T-cell (primary cell): ENCODE measurements at places on chromosomes 11 and 22. TPM values are rescaled to one million over a fixed set of nuclear protein-coding genes. Genes with fewer than 3 reads are reported as not detected.

GRCh38 chr11:70265341-70265740 is 5.1 kb upstream of the PPFIA1 start:
- no peak overlapping the region for H3K4me3 ChIP-seq
- peaks cover 49% of the 10 kb centered on the region for H3K27me3 ChIP-seq
- no peak for DNase-seq
- no peak overlapping the region for H3K27ac ChIP-seq
- H3K36me3 ChIP-seq, result no peaks in the 10 kb centered on the region

The TLCD5 gene
- total RNA-seq, result not detected

The SOX10 gene
- total RNA-seq, result not detected

GRCh38 chr11:68309621-68310185 is 2.7 kb upstream of the LRP5 start:
- peaks cover 19% of the 10 kb centered on the region for H3K27me3 ChIP-seq
- no peaks in the 10 kb centered on the region for H3K36me3 ChIP-seq
- H3K4me3 ChIP-seq, result no peak overlapping the region
- H3K4me1 ChIP-seq, result peaks cover 13% of the 10 kb centered on the region

DNA sequence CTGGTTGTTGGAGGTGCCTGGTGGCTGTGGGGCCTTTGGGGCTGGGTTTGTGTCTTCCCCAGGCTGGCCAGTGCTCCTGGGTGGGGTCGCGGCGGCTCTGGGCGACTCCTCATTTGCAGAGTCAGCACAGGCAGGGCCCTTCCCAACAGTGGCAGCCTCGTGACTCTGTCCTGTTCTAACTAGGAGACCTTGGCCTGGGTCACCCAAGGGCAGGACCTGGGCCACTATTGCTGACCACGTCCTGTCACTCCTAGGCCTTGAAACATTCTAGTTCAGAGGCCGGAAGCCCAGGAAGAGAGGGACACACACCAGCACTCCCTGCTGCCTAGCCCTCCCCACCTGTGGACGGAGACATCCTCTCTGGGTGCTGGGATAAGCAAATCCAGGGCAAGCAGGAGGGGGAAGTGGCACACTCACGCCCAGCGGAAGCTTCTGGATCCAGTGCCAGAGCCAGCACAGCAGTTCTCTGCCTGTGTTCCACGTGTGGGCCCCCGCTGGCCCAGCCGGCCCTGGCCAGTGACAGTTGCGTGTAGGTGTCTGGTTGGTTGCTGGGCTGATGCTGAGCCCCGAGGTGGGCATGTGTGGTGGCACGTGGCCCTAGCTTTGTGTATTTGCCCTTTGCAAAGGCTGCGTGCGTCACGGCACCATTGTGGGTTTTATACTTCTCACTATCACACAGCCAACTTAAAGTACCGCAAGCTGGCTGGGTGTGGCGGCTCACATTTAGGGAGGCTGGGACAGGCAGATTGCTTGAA is 4.3 kb upstream of the CHID1 start:
- DNase-seq, result no peak
- no peak overlapping the region for H3K27ac ChIP-seq
- no peaks in the 10 kb centered on the region for H3K27me3 ChIP-seq
- no peaks in the 10 kb centered on the region for H3K36me3 ChIP-seq

GRCh38 chr11:92180664-92181251 is 43.9 kb upstream of the FAT3 start:
- no peak overlapping the region for H3K4me3 ChIP-seq
- H3K4me1 ChIP-seq, result no peaks in the 10 kb centered on the region
- H3K27ac ChIP-seq, result no peak overlapping the region

GRCh38 chr22:22773979-22774604 is 113.5 kb upstream of the IGLL5 start:
- H3K4me1 ChIP-seq, result no peaks in the 10 kb centered on the region
- H3K4me3 ChIP-seq, result no peak overlapping the region
- no peaks in the 10 kb centered on the region for H3K27me3 ChIP-seq
- no peak overlapping the region for H3K27ac ChIP-seq

DNA sequence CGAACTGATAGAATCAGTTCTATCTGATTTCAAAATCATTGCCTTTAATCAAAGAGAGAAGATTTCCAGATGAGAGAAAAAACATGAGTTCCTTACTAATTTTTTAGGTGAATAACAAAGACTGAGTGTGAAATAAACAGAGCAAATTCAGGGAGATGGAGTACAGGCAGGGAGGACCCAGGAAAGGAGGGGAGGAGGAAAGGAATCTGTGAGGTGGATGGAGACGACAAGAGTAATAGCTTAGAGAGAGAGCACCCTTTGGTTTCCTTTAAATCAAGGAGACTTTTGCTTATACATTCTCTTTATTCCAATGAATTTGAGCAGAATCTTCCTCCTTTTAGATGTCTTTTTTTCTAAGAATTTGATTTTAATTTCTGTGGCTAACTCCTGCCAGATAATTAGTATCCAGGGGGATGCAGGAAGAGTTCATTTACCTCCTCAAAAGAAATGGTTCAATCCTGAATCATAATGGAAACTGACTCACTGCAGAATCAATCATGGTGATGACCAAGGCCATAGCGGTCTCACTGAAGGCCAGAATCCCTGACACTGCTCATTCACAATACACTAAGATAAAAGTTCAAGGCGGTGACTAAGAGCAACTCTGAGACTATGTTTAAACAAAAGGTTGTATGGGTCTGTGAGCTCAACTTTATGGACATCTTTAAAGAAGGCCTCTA is 234.0 kb upstream of the ZC3H12C start:
- no peaks in the 10 kb centered on the region for H3K27me3 ChIP-seq
- no peaks in the 10 kb centered on the region for H3K36me3 ChIP-seq
- no peak for DNase-seq
- no peaks in the 10 kb centered on the region for H3K4me1 ChIP-seq
- H3K27ac ChIP-seq, result no peak overlapping the region

GRCh38 chr11:128632141-128632791 is 44.9 kb upstream of the ETS1 start:
- H3K4me1 ChIP-seq, result peaks cover 45% of the 10 kb centered on the region
- H3K27me3 ChIP-seq, result peaks cover 5% of the 10 kb centered on the region
- DNase-seq, result peak; percentile 35
- no peaks in the 10 kb centered on the region for H3K36me3 ChIP-seq
- no peak overlapping the region for H3K4me3 ChIP-seq
- no peak overlapping the region for H3K27ac ChIP-seq

The LAYN gene
- total RNA-seq, result 1.0 TPM

The OR5M3 gene
- not detected for total RNA-seq

- no peak overlapping the region for H3K27ac ChIP-seq
- no peak for DNase-seq
- H3K36me3 ChIP-seq, result no peaks in the 10 kb centered on the region
- no peaks in the 10 kb centered on the region for H3K27me3 ChIP-seq
- no peak overlapping the region for H3K4me3 ChIP-seq
Observed at GRCh38 chr11:98940913-98941312, 79.8 kb upstream of the CNTN5 start.

DNA sequence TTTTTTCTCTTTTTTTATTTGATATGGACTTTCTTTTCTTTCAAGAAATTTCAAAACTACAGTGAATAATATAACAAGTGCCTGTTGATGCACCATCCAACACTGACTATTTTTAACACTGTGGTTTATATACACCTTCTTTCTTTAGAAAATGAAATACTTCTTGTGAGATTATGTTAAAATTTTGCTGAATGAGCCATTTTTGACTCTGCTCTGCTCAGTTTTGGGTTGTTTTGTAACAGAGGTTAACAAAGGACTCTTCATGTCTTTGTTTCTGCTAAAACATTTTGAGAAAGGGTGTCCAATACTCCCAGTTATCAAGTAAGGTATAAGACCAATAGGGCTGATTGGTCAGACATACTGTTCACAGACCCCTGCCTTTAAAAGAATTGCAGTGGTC is 44.0 kb upstream of the TENM4 start:
- H3K27ac ChIP-seq, result no peak overlapping the region
- no peak for DNase-seq
- H3K27me3 ChIP-seq, result no peaks in the 10 kb centered on the region

- DNase-seq, result no peak
- peak overlapping the region; percentile 15 for H3K27ac ChIP-seq
- H3K4me1 ChIP-seq, result peaks cover 20% of the 10 kb centered on the region
- H3K36me3 ChIP-seq, result no peaks in the 10 kb centered on the region
Observed at GRCh38 chr11:67345247-67345919, 8.0 kb downstream of the POLD4 start.

DNA sequence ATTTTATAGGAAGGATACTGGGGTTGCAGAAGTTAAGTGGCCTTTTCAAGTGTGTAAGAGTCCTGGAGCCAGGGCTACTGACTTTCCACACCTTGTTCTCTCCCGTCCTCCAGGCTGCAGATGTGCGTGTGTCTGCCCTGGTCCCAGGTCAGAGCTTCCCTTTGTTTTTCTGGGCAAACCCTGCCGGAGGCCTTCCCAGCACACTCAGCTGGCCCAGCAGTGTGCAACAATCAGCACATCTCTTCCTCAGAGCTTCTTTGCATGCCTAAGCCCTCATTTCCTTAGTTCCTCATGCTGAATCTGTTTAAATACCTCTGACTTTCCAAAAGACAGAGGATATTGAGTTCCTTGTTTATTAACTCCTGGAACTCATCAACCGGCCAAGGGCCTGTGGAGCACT is 80.6 kb downstream of the KCNJ1 start:
- H3K4me3 ChIP-seq, result no peak overlapping the region
- no peak overlapping the region for H3K27ac ChIP-seq
- H3K36me3 ChIP-seq, result peaks cover 82% of the 10 kb centered on the region
- DNase-seq, result no peak
- peaks cover 28% of the 10 kb centered on the region for H3K4me1 ChIP-seq
- H3K27me3 ChIP-seq, result no peaks in the 10 kb centered on the region

The STIM1 gene
- total RNA-seq, result 94.5 TPM
